ENCODE measurements at places on chromosomes 1 and 21.

DNA sequence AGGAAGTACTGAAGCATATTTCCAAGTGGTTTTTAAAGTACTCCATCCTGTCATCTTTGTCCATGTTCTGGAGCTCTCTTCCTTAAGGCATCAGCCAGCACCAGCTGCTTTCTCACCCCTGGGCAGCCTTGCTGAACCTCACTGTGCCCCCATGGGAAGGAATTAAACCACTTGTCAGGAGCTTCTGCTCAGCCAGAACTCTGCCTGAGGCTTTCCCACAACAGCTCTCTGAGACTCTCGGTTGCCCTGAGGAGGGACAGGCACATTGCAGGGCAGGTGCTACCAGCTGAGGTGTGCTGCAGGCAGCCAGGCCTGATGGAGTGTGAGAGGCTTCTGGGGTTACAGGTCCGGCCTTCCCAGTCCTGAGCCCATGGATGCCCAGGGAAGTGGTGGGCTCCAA, 30.9 kb downstream of the FAM163A start:
- no peak for DNase-seq

GRCh38 chr1:115713906-115714305, 54.6 kb downstream of the CASQ2 start:
- no peak for DNase-seq

- no peak for DNase-seq
Observed at GRCh38 chr1:8134546-8135235, 108.6 kb upstream of the ERRFI1 start.

DNA sequence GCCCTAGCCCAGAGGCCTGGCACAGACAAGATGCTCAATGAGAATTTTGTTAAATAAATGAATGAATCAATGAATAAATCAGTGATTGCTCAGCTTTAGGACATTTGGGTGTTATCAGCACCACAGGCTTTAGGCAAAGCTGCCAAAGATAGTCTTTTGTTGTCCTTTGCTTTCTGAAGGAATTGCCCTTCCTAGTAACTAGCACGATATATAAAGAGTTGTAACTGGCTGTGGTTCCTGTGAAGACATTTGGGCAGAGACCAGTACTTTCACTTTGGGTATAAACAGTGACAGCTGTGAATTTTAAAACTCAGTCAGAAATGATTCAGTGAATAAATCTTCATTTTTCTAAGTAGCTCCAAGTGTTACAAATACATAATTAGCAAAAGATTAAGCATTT, 13.3 kb downstream of the RNU5D-1 start:
- DNase-seq: no peak

DNA sequence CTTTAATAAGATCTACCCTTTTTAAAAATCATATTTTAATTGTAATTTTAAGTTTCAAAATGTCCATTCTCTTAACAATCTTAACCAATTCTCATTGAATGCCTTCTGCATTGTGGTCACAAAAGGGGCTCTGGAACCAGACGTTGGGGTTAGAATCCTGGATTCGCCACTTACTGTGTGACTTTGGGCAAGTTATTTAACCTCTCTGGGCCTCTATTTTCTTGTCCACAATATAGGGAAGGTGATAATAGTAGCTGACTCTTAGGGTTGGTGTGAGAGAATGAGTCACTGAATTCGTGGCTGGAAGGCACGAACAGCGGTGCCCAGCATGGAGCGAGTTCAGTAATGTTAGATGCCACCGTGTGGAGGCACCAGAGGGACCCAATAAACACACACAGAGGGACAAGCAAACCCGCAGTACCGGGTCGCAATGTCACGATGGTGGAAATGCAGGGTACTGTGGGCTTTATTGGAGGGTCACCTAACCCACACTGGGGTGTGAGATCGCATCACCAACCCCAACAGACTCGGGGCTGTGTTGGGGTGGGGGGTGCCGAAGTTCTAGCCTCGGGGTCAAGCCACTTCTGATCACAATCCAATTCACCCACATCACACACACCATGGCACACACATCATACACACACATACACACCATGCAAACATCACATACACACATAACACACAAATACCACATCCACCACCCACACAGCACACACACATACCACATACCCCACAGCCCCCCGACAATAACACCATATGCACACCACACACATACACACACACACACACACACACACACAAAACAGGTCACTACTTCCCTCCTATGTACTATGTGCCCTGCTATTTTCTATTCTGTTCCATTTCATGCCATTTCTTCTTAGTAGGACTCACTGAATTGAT, 27.0 kb upstream of the IFNAR2 start:
- DNase-seq: no peak

DNA sequence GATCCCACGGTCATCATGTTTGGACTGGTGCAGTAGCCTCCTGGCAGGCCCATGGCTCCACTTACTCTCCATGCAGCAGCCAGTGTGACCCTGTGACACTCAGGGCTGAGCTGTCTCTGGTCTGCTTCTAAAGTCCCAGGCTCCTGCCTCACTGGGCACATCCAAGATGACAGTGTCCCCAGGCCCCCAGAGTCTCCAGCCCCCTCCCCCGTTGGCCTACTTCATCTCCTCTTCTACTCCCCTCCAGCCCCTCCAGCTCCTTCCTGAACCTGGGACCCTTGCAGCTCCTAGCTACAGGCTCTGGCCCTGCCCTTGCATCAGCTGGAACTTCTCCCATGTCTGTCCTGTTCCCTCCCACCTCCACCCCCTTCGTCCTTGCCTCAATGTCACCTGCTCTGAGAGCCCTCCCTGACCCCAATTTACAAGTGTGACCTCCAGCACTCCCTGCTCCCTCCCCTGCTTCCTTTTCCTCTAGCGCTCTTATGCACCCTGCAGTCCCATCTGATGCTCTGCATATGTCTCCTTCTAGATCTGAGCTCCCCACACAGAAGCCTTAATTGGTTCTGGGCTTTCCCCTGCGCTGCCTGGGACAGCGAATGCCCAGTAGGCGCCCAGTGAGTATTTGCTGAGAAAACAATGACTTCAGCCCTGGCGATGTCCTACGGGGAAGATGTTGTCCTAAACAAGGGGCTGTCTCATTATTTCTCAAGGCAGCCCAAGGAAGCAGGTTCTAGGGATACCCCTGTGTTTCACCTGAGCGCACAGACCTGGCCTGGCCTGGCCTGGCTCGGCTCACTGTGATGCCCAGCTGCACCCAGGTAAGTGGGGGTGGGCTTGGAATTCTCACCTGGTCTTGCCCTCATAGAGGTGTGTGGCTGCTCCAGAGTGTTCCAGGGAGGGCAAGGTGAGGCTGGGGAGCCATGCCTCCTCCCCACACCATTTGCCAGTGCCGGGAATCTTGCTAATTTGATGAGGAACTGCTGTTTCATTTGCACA, 600.6 kb downstream of the PTPRU start:
- no peak for DNase-seq

GRCh38 chr1:46246548-46247435, 771 bp upstream of the RAD54L start:
- peak; percentile 45 for DNase-seq

DNA sequence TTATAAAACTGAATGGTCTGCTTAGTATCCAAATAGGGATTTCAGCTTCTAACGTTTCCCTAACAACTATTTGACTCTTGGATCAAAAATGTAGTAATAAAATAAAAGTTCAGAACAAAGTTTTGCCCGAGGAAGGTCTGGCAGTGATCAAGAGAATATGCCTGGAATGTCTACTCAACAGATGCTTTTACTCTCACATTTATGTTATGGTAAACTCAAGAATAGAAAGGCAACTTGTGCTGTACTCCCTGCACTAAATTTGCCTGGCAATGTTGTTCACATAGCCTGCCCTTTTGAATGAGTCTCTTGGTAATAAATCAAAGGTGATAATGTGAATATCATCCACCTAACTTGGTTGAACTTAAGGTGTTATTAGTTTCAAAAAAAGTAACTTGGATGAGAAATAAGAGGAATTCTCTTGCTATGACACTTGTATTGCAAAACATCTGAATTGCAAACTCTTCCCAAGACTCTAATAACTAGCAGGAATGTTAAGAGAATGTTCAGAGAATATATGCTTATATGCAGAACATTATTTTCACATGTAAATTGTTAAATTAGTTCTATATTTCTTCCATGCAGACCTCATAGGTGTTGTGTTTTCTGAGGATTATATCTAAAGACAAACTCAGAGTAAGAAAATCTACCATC, 215.8 kb downstream of the COL24A1 start:
- no peak for DNase-seq

- no peak for DNase-seq
Observed at GRCh38 chr1:47325528-47325927, 8.1 kb upstream of the CMPK1 start.

- DNase-seq: no peak
Observed at GRCh38 chr21:29299916-29300806, 1.4 kb downstream of the BACH1 start.

GRCh38 chr1:164712131-164713036, 153.4 kb downstream of the PBX1 start:
- DNase-seq: no peak

DNA sequence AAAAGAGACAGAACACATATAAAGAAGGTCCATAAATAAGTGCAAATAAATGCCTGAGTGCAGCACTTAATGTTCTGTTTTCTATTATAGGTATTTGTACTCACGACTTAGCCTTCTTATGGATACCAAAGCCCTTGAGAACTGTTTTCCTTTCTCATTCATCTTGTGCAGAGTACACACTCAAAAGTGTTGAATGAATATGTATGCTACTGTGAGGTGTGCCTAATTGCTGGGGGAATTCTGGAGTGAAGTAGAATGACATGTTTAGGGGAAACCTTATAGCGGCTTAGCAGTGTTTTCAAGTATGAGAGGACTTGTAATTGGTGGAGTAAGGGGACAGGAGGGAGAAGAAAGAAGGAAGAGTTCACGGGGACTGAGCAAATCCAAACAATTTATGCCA, 157.6 kb downstream of the CACNA1E start:
- no peak for DNase-seq

DNA sequence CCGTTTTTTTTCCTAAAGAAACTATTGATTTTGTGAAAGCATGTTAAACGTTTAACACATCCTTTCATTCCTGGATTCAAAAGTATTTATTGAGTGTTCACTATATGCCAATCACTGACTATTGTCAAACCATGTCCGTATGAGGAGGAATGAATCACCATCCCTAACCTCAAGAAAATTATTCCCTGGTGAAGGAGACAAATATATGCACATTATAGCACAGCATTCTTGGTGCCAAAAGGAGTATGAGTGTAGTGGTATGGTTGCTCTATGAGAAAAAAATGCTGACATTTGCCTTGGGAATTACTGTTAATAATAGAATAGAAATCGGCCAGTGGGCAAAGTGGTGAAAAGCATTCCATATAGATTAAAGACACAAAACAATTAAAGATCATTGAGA, 1390.1 kb downstream of the MRPL39 start:
- no peak for DNase-seq

GRCh38 chr1:92095874-92096273, 15.7 kb downstream of the BTBD8 start:
- no peak for DNase-seq

DNA sequence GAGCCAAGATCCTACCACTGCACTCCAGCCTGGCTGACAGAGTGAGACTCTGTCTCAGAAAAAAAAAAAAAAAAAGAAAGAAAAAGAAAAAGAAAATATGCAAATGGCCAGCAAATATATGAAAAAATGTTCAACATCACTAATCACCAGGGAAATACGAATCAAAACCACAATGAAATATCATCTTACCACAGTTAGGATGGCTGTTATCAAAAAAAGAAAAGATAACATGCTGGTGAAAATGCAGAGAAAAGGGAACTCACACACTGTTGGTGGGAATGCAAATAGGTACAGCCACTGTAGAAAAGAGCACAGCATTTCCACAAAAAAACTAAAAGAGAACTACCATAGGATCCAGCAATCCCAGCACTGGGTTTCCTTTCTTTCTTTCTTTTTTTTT, 477.5 kb downstream of the SMYD3 start:
- no peak for DNase-seq

DNA sequence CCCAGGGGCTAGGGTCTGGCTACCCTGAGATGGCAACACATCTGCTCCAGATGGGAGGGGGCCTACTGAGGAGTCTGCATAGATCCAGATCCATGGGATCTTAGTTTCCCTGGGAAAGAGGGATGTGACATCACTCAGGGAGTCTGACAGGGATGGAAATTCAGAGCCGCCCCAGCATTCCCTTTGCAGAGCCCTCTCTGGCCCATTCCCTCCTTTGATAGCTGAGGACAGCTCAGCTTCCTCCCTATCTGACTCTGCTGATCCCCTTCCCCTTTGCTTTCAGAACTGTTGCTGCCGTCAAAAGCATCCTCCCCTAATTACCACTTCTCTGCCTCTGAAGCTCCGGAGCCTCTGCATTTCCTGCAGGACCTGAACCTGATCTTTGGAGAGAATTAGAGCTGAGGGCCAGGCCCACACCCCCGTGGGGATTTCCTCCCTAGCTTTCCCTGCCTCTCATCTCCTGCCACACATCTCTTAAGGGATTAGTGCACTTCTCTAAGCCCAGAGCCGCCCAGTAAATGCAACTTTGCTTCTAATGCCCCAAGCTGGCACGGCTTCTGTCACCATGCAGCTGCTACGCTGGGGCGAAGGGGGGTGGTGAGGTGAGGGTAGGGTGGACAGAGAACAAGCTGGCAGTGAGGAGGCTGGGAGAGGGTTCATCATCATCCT, 9.5 kb upstream of the ASCL5 start:
- DNase-seq: no peak
